ENCODE measurements at places on chromosomes 5 and 9. TPM values are rescaled to one million over a fixed set of nuclear protein-coding genes. Genes with fewer than 3 reads are reported as not detected.

DNA sequence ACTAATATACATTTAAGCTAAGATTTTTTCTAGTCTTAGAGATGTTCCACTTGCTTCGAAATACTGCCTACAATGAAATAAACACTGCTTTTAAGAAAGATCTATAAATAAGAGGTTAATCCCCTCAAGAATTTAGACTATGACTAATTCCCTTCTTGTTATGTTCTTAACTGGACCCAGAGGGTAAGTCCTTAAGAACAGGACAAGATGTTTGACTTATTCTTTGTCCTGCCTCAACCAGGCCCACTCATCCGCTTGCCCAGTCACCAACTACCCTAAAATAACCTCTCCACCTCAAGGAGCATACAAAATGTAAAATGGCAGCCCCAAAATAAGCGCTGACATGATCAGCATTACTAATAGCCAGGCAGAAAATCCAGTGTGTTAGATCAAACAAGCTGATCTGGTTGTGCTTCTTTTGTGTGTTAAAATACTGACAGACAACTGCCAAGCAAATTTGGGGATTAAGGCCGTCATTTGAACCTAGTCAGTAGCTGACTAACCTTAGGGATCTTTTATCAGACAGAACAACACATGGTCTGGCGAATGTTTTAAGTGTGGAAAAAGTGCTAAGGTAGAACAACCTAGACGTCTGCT lies 93.7 kb upstream of the SMC5 start:
- no peak for DNase-seq

DNA sequence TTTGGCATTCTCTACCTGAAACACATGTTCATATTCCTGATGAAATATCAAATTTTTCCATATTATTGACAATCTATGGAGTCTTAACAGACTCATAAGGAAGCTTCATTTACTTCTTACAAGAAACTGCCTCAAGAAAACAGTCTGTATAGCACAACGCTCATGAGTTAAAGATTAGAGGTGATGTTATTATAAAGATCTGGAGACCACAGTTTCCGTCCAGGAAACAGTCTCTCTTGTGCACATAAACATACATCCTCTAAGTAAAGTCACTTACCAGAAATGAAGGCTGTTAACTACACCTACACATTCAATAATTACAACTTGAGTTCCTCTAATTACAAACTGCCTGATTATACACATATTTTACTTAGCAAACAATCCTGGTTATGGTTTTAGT lies 86.9 kb downstream of the RAPGEF6 start:
- no peak for DNase-seq

Gene PLAA
- total RNA-seq: 21.5 TPM

Gene ANKS6
- total RNA-seq: 28.0 TPM

Gene FOXE1
- total RNA-seq: not detected

DNA sequence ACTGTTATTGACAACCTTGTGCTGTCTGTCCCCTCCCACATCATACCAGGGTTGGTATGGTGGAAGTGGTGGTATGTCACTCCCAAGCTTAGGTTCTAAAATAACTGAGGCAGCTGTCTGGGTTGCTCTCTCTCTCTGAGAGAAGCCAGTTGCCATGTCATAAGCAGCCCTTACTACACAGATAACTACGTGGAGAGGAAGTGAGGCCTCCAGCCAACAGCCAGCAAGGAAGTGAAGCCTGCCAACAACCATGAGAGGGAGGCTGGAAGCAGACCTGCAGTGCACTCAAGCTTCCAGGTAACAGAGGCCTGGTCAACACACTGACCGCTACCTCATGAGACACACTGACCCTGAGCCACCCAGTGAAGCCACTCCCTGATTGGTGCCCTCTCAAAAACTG lies 18.6 kb downstream of the CTNNAL1 start:
- peak; percentile 66 for DNase-seq

DNA sequence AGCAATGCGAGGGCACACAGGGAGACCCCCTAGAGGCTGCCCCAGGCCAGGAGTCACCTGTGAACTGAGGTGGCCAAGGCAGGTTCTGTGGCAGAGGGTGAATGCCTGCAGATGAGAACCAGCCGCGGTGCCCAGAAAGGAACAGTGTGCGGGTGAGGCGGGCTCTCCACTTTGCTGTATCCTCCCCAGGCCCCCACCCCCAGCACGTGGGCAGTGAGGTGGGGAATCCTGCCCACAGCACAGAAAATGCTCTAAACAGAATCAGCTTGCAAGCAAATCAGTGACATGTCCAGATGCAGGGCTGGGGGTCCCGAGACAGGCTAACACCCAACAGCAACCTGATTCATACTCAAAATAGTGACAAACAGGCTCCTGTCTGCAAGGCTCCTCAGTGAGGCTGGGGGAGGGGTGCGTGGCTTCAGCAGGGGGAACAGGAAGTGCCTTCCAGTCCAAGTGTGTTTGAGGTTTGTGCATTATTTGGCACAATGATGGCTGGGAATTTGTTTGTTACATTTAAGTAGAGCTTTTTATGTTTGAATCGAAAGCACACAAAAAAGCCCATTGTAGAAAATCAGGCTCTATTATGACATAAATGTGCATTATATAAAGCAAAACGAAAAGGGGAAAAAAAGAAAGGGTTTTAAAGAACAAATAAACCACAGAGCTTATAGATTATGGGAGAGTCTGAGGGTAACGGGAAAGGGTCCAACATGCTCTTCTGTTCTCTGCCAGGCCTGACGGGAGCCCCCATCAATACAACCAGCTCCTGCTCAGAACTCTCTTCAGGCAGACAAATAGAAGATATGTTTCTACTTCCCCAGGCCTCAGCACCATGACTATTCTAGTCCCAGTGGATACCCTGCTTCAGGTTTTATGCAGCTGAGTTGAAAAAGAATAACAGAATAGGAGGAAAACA lies 201.3 kb downstream of the HSD17B3 start:
- peak; percentile 37 for DNase-seq

GRCh38 chr9:118209343-118209742 lies 505.1 kb downstream of the TLR4 start:
- DNase-seq: no peak

Gene IL11RA
- total RNA-seq: 49.2 TPM

Gene TMOD1
- total RNA-seq: 9.8 TPM

DNA sequence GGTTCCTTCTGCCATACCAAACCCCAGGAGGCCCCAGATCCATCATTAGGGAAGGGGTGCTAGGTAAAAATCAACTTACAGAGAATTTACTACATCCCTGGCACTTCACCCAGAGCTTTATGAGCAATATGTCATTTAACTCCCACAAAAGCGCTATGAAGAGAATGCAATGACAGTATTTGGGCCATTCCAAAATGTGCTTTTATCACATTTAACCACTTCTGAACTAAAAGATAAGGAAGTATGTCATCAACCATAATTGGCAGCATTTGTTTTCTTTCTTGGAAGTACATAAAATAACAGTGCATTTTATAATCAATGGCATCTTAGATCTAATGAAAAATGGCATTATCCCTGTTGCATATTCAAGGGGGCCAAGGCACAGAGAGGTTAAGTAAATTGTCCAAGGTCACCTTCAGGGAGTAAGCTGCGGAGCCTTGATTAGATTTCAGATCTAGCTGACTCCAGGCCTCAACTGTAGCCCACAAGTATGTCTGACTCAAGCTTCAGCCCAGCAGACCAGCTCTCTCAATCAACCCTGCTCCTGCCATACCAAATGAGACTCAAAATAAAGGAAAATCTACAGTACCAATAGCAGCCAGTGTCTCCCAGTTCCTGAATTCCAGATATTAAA lies 16.5 kb downstream of the SH3TC2 start:
- DNase-seq: no peak

Gene NR6A1
- 9.1 TPM for total RNA-seq

Gene OBP2B
- not detected for total RNA-seq

Data from upper lobe of left lung (tissue), 6 donors.